ENCODE measurements at places on chromosomes 2 and 18. TPM values are rescaled to one million over a fixed set of nuclear protein-coding genes. Genes with fewer than 3 reads are reported as not detected.

RPRM gene
- polyA plus RNA-seq, result not detected

TTC39C gene
- 15.7 TPM for polyA plus RNA-seq

BARD1 gene
- polyA plus RNA-seq, result 8.1 TPM

DNA sequence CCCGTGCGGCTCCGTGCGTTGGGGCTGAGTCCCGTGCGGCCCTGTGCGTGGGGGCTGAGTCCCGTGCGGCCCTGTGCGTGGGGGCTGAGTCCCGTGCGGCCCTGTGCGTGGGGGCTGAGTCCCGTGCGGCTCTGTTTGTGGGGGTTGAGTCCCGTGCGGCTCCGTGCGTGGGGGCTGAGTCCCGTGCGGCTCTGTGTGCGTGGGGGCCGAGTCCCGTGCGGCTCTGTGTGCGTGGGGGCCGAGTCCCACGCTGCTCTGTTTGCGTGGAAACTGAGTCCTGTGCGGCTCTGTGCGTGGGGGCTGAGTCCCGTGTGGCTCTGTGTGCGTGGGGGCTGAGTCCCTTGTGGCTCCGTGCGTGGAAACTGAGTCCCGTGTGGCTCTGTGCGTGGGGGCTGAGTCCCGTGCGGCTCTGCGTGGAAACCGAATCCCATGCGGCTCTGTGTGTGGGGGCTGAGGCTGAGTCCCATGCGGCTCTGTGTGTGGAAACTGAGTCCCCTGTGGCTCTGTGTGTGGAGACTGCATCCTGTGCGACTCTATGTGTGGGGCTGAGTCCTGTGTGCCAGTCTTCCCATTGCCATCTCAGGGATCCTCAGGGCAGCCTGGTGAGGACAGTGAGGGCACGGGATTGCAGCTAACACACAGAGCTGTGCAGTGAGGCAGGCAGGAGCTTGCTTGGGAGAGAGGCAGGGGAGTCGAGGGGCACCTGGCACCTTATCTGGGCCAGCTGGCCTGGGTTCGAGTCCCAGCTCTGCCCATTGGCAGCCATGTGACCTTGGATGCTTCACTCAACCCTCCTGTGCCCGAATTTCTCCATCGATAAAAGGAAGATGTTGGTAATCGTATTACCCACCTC, 44.5 kb downstream of the LDLRAD4 start:
- no peak for DNase-seq

DNA sequence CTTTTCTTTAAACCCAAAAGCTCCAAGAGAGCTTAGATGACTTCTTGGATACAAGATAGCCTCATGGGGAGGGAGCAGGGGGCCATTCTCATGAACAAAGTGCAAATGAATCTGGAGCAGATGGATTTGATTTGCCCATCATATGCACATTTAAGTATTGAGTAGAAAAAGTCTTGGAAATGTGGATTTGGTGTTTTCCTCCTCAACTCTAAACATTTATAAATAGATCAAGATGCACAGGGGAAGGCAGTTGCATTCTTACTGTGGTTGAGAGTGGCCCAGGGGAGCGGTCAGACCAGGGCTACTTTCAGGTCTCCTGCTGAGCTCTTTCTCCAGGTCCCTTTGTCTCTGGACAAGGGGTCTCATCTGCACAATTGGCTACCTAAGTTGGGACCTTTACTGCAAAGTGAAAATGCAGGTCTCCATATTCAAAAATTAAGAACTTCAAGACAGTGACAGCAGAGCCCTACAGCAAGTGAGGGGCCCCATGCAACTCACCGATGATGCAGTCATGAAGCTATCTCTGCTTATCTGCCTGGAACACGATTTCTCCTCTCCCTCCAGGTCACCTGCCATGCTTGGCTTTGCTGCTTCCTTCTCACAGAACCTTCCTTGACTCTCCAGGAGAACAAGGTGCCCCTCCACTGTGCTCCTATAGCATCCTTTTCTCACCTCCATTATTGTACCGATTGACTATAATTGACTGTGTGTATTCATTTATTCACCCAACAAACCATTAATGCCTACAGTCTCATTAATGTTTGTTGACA, 145.4 kb downstream of the LPIN1 start:
- no peak for DNase-seq

DNA sequence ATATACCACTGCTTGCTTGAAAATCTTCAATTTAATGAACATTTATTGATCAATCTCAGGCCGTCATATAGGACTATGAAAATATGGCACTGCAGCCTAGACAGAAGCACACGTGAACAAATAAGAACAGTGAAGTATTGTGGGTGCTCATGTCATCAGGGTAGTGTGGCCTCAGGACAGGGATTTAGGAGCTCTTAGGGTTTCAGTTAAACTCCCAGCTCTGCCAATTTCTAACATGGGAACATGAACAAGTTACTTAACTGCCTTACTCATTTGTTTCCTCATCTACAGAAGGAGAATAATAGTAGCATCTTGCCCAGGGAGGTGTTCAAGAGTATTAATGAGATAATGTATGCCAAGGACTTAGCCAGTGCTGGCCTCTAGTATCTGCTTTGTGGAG, 146.0 kb upstream of the MAP3K20 start:
- DNase-seq, result peak; percentile 10

DNA sequence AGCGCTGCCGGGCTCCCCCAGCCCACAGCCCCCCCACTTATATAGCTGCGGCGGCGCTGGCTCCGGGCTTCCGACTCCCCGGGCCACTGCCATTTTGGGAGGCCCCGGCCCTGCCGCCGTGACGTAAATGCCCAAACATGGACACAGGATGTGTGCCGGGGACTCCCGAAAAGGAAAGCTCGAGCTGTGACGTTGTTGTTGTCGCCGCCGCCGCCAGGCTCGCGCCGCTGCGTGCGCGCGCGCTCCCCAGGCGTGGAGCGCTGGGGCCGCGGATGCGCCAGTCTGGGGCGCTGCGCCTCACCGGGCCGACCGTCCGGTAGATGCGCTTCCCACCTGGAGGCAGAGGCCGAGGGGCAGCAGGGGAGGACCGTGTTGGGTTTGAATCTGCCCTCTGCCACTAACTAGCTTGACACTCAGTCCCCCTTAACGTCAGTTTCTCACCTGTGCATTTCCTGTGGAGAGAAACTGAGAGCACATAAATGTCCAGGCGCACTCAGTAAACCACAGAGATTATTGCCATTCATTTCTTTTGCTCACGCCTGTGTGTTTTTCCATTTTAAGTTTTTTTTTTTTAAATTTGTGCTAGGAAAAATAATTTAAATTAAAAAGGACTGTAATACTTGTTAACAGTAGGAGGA, at the start of gene EGR4:
Gene EGR4 (minus strand): TSS at position 15 of the 638 bp plus-strand sequence. CDS start 231 bp downstream, outside the sequence.
- peak; percentile 85 for DNase-seq

DNA sequence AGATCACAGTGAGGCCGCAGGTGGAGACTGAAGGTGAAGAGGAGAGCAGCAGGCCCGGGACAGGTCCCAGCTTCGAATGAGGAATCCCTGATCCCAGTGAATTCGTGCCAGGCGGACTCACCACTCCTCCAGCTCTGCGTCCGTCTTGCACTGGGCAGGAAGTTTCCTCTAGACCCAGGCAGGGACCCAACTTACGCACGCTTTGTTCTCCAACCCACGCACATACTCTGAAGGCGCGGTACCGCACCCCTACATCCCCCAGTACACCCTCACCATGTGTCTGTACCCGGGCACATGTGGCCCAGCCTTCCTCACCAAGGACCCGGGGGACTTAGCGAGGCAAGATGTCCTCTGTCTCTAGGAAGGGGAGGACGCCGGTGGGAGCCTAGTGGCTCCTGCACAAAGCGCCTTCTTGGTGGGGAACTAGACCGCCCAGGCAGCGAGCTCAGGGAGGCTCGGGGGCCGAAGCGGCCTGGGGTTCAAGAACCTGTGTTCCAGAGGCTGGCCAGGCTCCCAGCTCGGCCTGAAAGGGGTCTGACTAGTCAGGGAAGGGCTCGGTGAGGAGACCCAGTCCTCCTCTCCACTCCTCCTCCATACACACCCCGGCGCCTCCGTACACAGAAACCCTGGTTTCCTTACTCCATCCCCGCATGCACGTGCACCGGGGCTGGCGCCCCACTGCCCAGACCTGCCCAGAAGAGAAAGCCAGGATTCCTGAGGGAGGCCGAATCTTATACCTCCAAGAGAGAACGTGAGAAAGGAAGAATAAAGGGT, 38.3 kb upstream of the ATP6V1B1 start:
- peak; percentile 36 for DNase-seq

DNA sequence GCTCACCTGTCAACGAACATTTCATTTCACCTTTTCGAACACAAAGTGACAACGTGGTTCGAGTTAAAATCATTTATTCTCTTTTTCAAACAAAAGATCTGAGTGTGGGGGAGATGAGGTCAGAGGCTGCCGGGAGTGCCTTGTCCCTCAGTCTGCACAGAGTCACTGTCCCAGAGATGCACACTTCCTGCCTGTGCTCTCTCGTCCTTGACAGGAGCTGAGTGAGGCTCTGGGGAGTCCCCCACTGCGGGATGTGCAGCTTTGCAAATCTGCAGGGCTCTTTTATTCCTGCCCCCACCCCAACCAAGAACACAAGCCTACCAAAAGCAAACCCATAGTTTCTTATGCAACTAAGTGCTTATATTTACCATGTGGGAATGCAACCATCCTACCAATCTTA, 497.8 kb downstream of the EIPR1 start:
- no peak for DNase-seq

DNA sequence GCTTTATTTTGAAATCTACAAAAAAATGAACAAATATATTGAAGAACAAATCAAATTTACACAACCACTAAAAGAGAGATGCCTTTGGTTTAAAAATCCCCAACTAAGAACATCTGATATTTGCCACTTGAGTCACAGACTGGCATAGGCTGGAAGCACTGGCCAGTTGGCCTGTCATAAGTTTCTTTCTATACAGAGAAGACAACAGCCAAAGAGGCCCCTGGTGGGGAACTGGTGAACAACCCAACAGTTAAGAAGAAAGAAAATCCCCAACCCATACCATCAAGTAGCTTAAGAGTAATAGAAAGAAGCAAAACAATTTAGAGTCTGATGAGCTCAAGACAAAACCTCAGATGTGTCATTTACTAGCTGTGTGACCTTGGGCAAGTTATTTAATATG, 45.5 kb downstream of the OSR1 start:
- peak; percentile 69 for DNase-seq

- peak; percentile 94 for DNase-seq
Observed at GRCh38 chr18:34767601-34768027, 57.5 kb downstream of the DTNA start.

DNA sequence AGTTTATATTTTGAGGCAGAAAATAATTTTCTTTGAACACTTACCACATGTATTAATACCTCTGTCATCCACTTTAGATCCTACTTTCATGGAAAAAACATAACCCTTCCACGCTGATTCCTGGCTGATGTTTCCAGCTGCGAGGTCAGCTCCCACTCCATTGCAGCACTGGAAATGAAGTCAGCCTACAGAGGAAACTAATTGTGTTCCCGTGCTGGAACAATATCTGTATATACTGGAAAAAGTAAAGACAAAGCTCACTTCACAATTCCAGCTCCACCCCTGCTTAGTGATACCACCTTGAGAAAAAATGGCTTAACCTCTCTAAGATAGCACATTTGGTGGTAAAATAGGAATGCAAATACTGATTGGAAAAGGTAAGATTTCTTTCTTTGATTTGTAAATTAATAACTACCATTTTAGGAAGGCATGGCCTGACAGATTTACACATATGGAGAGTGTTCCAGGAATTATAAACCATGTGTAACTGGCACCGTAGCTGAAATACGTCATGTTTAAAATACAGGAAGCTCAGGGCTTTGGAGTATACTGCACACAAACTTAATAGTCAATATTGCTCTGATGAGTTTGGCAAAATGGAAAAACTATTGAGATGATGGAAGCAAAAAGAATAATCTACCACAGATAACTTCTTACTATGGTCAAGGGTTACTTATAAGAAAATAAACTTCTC, 90.0 kb downstream of the TRIB2 start:
- no peak for DNase-seq

DNA sequence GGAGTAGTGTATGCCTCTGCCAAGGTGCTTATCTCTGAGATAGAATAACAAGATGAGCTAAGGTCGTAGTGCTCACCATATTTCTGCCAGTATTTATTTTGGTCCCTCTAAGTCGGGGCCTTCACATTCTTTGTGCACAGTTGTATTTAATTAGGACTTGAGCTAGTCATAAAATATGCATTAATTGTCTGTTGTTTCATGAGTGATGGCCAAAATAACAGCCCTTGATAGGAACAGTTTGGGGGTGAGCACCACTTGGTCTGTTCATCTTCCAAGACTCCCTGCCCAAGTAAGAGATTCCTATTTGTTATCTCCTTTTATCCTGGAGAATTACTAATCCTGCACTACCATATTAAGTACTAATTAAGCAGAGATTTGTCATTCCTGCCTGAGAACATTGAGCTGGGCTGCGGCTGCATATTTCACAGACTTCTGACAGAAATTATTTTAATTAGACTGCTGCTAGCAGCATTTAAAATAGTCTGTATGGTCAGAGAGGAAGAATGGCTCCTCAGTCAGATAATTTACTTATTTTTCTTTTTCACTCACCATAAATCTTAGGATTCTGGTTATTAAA, 435.1 kb downstream of the MTX2 start:
- DNase-seq, result peak; percentile 16

Data from GM23248 (cell line).